ENCODE measurements at places on chromosomes 11 and 22.

- no peak for DNase-seq
Measured at GRCh38 chr11:30605036-30605605, 19.0 kb upstream of the MPPED2 start.

GRCh38 chr11:72741849-72742512 lies 10.2 kb downstream of the ARAP1 start:
- no peak for DNase-seq

DNA sequence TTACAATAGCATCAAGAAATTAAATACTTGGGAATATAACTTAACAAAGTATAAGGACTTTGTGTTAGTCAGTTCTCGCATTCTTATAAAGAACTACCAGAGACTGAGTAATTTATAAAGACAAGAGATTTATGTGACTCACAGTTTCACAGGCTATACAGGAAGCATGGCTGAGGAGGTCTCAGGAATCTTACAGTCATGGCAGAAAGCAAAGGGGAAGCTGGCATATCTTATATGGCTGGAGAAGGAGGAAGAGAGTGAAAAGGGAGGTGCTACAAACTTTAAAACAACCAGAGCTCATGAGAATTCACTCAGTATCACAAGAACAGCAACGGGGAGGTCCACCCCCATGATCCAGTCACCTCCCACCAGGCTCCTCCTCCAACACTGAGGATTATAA lies 32.0 kb upstream of the CCDC134 start:
- DNase-seq: no peak

- no peak for DNase-seq
Measured at GRCh38 chr11:122937983-122938382, 43.7 kb downstream of the BSX start.

- DNase-seq: no peak
Measured at GRCh38 chr22:23058063-23058462, 12.3 kb upstream of the GNAZ start.

- no peak for DNase-seq
Measured at GRCh38 chr11:79352349-79352703, 88.5 kb downstream of the TENM4 start.

DNA sequence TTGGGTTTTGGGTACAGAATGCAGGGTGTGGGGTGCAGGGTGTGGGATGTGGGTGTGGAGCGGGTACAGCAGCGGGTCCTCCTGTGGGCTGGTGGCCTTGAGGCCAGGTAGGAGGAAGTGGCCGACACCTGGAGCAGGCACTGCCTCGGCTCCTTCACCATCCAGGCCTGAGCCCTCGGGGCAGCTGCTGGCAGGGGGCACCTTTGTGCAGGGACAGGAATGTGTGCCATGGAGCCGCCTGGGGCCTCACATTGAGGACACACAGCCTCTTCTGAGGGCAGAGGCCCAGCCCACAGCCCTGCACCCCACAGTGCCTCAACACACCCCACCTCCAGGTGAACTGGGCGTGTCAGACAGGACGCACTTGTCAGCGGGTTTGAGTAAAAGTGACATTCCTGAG lies 984.0 kb downstream of the BRD1 start:
- DNase-seq: no peak

DNA sequence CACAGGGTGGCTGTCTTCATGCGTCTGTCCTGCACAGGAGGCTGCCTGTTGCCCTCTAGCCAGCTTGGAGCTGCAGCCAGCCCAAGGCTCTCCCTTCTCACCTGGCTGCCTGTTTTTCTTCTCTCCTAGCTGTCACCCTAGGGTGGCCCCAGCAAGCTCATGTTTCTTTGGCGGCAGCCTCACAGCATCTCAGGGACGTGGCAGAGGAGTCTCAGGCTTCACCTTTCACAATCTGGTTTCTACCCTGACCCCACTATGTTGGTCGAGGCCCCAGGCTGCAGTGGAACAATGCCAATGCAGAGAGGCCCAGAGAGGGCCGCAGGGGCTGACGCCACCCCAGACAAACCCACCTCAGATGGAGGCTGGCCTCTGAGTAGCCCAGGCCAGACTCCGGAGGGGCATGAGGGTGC lies 2.5 kb upstream of the CLDN5 start:
- no peak for DNase-seq

GRCh38 chr11:113234888-113235287 lies 79.5 kb upstream of the TTC12 start:
- DNase-seq: no peak

DNA sequence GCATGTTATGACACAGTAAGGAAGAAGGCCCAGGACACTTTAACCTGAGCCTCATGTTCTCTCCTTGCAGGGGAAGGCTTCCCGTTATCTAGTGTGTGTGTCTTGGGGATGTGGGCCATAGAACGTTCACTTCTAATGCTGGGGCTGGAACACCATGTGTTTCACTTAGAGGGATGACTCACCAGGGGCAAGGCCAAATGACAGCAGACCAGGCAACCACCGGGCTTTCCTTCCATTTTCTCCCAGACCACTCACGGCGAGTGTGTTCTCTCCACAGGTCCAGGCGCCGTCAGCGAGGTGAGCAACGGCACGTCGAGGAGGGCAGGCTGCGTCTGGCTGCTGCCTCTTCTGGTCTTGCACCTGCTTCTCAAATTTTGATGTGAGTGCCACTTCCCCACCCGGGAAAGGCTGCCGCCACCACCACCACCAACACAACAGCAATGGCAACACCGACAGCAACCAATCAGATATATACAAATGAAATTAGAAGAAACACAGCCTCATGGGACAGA lies 964.4 kb downstream of the NTM start:
- DNase-seq: no peak

DNA sequence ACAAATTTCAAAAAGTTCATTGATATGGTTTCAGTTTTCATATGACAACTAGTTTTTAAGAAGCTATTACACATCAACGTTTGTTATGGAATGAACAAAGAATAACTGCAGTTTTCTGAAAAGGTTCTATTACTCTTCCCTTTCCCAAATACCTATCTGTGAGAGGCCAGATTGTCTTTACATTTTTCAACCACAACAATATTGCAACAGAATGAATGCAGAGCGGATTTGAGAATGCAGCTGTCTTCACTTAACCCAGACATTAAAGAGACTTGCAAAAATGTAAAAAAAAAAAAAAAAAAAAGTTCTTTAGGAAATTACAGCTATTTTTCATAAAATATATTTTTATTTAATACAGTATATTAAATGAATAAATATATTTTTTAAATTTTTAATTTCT lies 250.8 kb downstream of the DDX10 start:
- DNase-seq: no peak

GRCh38 chr11:34395916-34396550 lies 38.2 kb upstream of the ABTB2 start:
- DNase-seq: no peak

DNA sequence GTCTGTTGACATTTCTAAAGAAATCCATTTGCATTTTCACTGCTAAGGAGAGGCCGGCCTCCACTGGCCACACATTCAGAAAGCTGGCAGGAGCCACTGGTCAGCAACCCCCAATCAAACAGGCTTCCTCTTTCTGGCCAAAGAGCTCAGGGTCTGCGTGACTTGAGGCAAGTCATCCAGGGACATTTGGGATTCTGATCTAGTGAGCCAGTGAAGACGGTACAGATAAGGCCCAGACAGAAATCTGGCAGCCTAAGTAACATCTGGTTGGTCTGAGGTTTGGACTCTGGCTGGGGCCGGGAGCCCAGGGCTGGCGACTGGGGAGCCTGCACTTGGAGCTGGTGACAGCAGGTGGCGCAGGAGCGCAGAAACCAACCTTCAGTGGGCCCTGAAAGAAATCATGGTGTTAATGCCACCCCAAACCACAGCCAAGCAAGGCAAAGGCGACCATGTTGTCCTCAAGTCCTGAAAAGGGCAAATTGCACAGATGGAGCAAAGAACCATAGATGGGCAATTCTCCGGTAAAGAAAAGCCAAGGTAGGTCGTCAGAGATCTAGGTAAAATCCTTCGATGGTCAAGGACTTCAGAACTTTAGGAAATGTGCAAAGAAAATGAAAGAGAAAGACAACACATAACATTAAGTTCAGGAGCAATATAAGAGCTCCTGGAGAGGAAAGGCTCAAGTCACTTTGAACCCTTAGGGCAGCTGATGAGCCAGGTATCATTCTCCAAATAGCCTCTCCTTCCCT lies 99.4 kb upstream of the BLID start:
- DNase-seq: no peak

DNA sequence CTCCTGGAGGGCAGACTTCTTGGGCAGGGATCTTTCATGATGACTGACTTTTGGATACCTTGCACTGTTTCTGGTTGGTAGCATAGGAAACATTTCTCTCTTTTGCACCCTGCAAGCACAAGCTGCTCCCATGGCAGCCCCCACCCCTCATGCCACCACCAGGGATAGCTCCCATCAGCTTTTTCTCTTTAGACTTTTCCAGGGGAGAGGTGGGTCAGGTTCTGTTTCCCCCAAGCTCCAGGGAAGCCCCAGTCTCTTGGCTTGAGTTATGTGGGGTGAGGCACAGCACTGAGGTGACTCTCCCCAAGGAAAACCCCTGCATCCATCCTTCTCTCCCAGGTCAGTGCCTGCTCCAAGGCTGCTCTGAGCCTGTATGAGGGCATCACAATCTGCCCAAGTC lies 22.5 kb downstream of the LRRC32 start:
- DNase-seq: no peak

- DNase-seq: no peak
Measured at GRCh38 chr22:30943368-30943767, 25.2 kb downstream of the MORC2 start.

DNA sequence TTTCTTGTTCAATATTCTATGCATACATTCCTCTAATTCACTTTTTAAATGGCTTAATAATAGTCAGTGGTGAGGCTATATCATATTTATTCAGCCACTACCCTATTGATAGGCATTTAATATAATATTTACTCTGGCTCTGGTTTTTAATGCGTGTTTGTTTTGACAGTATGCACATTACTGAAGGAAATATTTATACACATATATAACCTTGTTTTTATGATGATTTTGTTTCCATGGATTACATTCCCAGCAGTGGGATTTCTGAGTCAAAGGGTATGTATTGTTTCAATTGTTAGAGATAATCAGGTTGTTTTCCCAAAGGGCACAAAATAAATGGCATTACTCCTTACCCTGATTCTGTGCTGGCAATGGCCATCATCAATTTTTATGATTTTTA lies 105.8 kb downstream of the UVRAG start:
- no peak for DNase-seq

- no peak for DNase-seq
Measured at GRCh38 chr11:133793271-133794035, 51.9 kb downstream of the SPATA19 start.

- no peak for DNase-seq
Measured at GRCh38 chr22:48892578-48893287, 934.9 kb downstream of the BRD1 start.

- no peak for DNase-seq
Measured at GRCh38 chr11:59207988-59208451, 4.7 kb downstream of the MPEG1 start.

GRCh38 chr11:130170345-130170744 lies 10.8 kb downstream of the ST14 start:
- no peak for DNase-seq

DNA sequence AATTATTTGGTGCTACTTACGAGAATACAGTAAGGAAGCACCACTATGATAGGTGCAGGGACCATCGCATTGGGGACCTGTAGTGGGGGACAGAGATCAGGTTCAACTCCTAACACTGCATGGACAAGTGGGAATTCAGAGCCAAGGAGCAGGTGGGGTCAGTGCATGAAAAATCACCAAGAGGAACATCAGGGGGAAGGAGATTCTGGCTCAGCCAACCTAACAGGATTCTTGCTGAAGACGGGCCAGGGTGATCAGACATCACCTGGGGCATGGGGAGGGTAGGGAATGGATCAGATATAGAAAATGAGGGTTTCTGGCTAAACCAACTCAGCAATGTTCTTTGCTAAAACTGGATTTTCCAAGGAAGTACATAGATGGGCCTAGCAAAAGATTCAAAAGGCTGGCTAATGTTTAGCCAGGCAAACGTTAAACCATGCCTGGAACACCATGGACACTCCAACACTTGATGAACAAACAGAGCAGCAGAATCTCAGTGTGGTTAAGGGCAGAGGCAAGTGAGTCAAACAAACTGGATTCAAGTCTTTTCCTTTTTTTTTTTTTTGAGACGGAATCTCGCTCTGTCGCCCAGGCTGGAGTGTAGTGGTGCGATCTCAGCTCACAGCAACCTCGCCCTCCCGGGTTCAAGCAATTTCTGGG lies 70.0 kb downstream of the MICAL3 start:
- DNase-seq: no peak

DNA sequence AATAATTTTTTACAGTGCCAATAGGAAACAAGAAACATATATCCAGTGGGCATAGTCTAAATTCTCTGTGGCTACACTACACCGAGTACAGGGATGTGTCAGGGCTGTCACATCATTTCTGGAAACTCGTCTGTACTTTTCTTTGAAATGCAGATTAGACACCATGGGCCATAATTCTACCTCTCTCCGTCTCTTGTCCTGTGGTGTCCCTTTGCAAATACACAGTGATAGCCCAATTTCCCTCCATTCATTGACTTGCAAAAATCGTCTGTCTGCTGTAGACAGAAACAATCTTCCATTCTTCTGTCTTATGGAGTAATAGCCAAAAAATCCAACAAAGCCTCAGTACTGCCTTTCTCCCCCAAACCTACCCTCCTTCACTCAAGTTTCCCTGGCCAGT lies 487.1 kb upstream of the ANO3 start:
- no peak for DNase-seq

DNA sequence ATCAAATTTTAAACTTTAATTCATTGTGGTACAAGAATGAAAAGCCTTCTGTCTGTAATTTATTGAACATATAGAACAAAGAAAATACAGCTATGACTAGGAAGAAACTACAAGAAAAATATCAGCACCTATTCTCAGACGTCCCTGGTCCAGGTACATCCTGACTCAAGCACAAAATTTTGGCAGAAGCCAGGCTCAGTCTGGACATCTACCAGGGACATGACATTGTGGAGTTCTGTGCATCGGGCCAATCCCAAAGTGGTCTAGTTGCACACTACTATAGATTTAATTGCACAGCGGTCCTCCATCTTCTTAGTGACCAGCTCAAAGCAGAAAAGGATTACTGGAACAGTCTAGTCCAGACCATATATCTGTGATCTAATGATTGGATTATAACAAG lies 15.7 kb upstream of the CD59 start:
- no peak for DNase-seq

DNA sequence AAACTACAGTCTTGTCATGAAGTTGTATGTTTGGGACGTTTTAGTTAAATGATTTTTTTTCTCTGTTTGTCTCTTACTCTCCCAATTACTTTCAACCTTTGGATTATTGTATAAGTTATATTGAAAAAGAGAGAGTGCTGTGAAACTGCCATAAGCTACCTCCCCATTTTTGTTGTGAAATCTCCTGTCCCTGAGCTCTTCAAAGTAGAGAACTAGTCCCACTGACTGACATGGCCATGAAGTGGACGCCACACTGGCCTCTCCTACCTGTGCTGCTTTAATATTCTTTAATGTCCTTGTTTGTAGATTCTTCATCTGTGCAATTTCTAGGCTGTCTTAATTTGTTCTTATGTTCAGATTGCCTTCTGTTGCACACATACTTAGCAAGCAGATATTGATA lies 56.3 kb downstream of the PPFIA1 start:
- no peak for DNase-seq

GRCh38 chr11:41458641-41459040 lies 811 bp downstream of the LRRC4C start:
- no peak for DNase-seq

GRCh38 chr11:120914601-120915000 lies 109.3 kb upstream of the TBCEL start:
- DNase-seq: no peak

- no peak for DNase-seq
Measured at GRCh38 chr22:48975316-48975741, 852.3 kb downstream of the BRD1 start.

GRCh38 chr11:130160498-130161155 lies 1.0 kb downstream of the ST14 start:
- no peak for DNase-seq
